ENCODE measurements at places on chromosomes 12 and 14.

- peak; percentile 66 for DNase-seq
Measured at GRCh38 chr12:57816855-57817151, 1.7 kb downstream of the AVIL start.

DNA sequence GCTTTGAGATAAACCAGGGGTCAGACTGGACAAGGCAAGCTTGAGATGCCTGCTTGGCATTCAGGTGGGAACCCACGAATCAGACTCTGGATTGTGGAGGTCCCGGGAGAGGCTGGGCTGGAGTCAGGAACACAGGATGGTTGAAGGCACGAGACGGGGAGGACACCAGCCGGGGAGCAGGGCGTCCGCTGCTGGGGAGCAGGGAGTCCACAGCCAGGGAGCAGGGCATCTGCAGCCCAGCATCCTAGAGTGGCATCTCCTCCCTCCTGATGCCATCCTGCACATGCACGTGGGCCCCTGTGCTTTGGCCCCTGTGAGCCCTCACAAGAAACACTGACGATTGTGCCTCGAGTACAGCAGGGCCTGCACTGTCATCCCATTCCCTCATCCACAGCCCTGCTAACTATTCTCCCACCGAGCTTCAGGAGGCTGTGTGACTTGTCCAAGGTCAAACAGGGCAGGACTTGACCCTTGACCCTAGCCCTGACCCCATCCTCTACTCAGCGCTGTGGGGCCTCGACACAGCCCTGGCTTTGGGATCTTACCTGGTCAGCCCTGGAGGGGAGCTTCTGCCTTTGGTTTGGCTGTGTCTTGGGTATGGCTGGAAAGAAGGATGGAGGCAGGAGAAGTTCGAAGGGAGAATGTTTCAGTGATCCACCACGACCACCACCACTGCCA is 45.1 kb downstream of the CFAP251 start:
- DNase-seq: no peak

DNA sequence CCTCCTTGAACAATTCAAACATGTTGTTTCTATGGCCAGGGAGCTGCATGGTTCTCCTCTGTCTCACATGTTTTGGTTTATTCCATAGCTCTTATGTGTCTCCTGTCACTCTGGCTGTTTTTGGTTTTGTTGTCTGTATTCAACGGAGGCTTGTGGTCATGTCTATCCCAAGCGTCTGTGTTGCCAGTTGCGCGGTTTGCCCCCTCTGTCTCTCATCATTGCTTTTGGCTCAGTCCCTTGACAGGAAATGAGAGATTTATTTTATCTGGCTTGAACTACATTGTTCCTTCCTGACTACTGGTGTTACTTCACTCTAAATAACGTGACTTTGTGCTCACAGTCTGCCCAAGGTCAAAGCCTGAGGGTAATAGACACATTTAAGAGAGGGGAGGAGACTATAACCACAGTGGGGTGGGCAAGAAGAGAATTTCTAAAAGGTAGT is 96.4 kb upstream of the SOX5 start:
- peak; percentile 69 for DNase-seq

- DNase-seq: no peak
Measured at GRCh38 chr14:57918791-57919190, 52.9 kb upstream of the SLC35F4 start.

DNA sequence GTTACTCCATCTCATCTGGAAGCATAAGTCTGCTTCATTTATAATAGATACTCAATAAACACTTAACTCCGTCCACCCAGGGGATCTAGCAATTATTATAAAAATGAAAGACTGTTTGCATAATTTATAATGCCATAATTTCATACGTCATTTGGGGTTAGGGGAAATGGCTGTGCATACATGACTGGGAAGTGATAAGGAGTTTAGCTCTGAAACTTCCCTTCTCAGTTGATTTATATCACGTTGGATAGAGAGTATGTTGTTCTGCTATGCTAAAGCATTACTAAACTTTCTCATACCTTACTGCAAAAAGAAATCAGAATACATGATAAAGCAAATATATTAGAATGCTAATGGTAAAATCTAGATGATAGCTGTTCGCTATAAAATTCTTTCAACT is 90.4 kb upstream of the DYNC1H1 start:
- no peak for DNase-seq

GRCh38 chr12:64991121-64991611 is 129.9 kb downstream of the WIF1 start:
- no peak for DNase-seq
